ENCODE measurements at places on chromosomes 4 and X.
A peak's percentile ranks its signal among the peaks of the same experiment; 100 is the strongest.

- DNase-seq = peak; percentile 25
Observed at GRCh38 chr4:48109413-48110263, 24.4 kb downstream of the TXK start.

DNA sequence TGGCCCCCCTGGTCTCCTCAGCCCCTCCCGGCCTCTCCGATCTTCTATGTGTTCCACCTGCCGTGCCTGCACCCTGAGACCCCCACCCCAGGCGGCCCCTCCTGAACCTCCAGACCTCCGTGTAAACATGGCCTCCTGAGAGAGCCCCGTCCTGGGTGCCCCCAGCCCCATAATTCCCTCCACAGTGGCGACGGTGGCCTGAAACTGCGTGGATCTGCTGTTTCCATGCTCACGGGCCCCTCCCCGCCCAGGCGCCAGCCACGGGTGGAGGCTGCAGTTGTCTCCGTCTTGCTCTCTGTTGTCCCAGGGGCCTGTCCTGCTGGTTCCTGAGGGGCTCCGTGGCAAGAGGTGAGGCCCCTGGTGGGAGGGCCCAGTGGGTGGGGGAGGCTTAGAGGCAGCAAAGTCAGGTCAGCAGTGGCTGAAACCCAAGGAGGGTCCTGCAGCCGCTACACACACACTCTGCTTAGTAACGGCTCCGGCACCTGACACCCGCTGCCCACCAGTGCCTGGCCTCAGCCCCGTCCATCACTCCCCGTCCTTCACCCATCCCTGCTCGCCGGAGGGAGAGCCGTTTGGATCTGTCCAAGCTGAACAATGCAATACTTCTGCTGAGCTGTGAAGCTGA lies 75.8 kb downstream of the FAM53A start:
- DNase-seq = no peak

- no peak for DNase-seq
Observed at GRCh38 chrX:54044877-54045338, 635 bp upstream of the PHF8 start.

DNA sequence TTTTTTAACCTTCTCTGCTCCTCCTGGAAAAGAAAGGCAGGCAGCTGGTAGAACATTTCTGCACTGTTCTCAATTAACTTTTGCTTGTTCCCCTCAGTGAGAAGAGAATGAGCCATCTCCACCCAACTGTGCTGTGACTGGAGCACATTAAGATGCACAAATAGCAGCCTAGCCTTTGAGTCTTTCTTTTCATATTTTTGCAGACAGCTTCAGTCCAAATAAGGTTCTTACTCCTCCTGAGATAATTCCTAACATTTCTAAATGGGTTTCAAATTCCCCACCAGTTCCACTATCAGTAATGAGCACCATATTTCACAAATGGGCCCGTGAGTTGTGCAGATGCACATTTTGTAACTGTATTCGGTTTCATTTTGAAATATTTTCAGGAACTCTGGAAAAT lies 118.6 kb downstream of the SPCS3 start:
- no peak for DNase-seq

Data from suppressor macrophage (primary cell).